ENCODE measurements at places on chromosomes 1 and 21.

DNA sequence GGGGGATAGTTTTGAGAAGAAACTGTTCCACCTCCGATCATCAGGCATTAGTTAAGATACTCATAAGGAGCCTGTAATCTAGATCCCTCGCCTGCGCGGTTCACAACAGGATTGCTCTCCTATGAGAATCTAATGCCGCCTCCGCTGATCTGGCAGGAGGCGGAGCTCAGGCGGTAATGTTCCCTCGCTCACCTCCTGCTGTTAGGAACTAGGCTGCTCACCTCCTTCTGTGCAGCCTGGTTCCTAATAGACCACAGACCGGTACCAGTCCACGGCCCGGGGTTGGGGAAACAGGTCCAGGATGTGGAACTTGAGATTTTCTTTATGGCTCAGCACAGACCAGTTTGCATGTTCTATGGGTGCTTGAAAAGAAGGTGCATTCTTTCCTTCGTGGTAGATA lies 27.2 kb upstream of the FAM3B start:
- no peak for DNase-seq

DNA sequence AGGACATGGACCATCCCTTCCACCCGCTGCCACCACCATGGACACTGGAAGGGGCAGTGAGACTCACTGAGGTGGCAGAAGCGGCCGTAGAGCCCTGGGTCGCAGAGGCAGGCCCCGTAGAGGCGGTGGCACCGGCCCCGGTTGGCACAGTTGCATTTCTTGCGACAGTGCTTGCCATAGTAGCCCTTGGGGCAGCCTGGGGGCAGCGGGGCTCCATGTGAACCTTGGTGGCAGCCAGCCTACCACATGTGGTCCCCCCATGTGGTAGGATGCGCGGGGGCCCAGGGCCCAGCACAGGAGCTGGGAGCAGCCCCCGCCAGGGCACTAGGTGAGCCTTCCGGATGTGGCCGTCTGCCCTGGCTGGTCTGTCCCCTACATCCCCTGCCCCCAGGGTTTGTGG lies 51.6 kb downstream of the ARHGEF16 start:
- DNase-seq: no peak

GRCh38 chr1:77556045-77556444 lies 126.4 kb downstream of the ZZZ3 start:
- DNase-seq: no peak

GRCh38 chr1:157004327-157004726 lies 41.2 kb downstream of the ARHGEF11 start:
- no peak for DNase-seq

- no peak for DNase-seq
These were observed 9.5 kb downstream of the SIPA1L2 start for GRCh38 chr1:232620356-232620969.

GRCh38 chr1:239858057-239858456 lies 233.6 kb upstream of the FMN2 start:
- DNase-seq: no peak

GRCh38 chr21:15660423-15660804 lies 69.4 kb upstream of the USP25 start:
- DNase-seq: no peak

- DNase-seq: no peak
These were observed 26.7 kb upstream of the RSPO1 start for GRCh38 chr1:37661401-37661800.

- no peak for DNase-seq
These were observed 805.9 kb upstream of the ADAMTS5 start for GRCh38 chr21:27772816-27773215.

DNA sequence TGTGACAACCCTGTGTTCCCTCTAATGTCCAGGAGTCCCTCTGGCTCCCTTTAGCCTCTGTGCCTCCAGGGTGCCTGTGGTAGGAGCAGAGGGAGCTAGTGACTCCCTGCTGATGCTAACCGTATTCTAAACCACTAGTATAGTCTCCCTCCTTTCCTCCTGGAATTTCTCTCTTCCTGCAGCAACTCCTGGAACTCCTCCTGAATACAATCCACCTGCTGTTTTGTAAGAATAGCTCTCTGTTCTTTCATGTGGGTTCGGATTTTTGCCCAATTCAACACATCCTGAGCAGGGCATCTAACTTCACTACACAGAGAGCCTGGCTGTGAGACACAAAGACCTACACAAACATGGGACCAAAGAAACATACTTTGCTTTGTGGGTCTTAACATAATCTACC lies 107.9 kb downstream of the RUNX1 start:
- no peak for DNase-seq

DNA sequence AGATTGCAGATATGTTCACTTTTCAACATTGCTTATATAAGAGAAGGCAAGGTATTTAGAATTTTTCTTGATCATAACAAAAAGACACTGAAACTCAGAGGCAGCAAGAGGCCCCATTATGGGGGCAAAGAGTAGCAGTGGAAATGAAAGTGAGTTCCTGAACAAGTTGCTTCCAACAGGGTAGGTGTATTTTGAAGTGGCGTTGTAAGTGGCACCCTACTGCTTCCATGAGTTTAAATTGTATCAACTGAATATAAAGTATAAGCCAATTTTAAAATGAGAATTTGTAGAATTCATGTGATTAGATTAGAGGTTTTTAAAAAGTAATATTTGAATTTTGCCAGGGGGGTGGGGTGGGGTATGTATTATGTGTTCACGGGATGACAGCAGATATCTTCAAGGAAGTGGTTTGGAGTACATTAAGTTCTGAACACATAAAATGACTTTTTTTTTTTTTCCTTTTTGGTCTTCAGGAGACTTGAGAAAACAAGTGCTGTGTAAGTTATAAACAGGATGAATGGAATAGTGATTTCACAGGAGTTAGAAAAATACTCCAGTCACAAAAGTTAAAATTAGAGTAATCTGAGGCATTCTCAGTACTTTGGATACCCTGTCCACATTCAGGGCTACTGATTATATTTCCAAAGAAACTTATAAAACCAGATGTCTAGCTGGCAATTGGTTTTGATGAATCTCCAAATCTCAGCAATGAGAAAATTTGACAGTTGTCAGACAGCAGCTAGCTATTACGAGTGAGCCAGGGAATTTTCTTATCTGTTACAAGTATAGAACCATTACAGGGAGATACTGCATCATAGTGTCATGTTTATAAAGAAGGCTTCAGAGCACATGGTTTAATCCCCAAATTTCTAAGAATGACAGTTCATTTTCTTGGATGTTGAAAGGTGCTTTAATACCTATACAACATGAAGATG lies 182.0 kb downstream of the ST6GALNAC3 start:
- no peak for DNase-seq

DNA sequence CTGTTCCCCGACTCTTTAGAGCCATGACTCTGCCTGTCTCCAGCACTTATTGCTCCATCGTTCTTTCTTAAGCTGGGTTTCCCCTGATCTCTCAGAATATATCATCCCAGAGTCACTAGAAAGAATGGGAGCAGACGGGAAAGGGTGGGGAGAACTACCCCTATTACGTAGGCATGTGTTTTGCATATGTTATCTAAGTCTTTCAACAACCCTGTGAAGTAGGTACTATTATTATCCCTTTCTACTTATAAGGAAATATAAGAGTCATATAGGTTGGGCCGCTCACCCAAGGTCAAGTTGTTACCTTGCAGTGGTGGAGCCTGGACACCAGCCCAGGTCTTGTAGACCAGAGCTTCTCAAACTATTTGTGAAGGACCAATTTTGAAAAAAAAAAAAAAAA lies 38.7 kb downstream of the ELF3 start:
- no peak for DNase-seq

DNA sequence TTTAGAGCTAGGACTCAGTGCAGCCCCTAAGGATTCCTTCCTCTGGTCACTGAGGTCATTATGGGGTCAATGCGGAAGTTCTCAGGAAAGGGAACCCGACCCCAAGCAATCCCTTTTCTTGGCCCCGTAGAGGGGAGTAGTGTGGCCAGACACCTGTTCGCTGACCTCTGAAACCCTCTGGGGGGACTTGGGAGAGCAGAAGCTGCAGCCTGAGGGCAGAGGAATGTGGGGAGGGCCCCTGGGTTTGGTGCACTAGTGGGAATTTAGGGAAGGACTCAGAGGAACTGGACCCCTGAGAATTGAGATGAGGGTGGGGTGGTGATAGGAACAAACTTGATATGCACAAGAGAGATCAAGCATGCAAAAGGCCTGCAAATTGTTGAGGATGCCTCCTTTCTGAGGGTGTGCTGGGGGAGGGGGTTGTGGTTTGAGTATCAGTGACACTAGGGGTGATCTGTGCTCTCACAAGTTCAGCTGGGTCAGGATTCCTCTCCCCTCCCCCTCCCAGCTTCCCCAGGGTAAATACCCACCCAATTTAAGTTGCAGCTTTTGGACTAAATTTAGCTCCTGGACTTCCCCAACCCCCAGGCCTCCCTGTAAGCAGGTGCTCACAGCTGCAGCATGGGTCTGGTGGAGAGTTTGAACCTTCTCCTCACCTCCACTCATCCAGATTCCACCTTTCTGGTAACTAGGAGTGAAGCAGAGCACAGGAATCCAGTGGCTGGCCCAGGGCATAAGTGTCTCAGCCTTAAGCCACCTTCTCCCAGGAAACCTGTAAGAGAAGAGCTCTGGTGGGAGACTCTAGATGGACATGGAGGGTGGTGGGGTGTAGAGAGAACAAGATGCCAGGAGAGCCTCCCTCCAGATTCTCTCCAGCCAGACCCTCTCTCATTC lies 13.5 kb downstream of the ADAMTSL4 start:
- no peak for DNase-seq

DNA sequence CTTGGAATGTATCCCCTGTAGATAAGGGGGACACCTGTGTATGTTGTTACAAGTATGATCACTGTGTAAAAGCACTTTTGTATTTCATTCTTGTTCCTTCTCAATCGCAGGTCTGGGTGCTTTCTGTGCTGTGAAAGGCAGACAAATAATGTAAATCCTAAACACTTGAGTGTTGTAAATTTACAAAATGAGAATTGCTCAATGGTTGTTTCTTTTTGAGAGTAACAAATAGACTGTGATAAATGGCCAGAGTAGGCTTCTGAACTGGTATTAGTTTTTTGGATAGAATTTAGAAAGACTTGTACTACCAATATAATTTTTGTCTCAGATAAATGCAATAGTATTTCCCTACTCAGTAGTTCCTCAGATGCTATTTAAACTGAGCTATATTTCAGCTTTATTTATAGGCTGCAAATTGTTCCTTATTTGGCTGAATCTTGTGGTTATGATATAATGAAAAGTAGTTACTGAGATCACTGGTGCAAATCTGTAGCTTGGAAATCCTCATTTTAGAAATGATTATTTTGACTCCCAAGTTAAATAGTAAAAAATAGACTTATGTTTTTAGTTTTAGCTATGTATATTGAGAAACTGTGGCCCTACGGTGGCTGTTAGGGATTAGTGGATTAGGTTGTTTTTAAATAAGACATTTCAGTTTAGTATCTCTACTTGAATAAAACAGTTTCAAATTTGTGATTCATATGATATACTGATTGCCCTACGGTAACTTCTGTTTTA lies 9.2 kb downstream of the BACH1 start:
- no peak for DNase-seq

- no peak for DNase-seq
These were observed 101.8 kb downstream of the TNR start for GRCh38 chr1:175641633-175642032.

GRCh38 chr21:36854391-36854790 lies 112.1 kb downstream of the HLCS start:
- peak; percentile 29 for DNase-seq
